ENCODE measurements at places on chromosomes 4 and X.

- no peak for DNase-seq
Measured at GRCh38 chr4:111991163-111991562, 154.1 kb upstream of the FAM241A start.

DNA sequence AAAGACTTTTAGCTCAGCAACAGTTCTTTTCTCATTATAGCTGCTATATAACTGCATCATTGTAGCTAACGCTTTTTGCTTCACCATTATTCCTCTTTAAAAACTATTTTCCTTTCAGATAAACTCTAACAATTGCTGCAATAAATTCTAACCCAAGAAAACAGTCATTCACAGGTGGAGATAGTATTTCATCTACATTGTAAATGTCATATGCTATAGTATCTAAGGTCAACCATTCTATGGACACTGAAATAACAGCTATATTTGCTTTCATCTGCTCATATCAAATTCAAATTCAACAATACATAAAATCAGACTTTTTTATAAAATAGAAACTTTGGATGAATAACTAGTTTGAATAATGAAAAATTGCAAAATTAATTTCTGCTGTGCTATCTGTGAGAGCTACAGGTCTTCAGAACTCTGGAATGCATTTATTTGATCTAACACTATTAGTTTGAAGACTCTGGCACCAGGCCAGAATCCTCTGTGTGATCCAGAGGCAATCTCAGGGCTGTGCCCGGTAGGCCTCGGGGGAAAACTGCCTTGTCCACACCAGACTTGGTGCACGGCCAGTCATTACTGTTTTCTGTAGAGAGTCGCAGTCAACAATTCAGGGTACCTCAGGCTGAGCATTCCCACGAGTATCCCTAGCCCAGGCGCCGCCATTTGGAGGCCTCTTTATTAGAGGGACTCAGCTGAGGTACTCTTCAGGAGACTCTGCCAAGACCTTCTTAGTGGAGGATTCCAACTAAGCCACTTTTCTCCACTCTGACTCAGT lies 332.4 kb downstream of the SLC7A11 start:
- DNase-seq = no peak

GRCh38 chr4:385934-386707 lies 48.5 kb downstream of the ZNF141 start:
- no peak for DNase-seq

DNA sequence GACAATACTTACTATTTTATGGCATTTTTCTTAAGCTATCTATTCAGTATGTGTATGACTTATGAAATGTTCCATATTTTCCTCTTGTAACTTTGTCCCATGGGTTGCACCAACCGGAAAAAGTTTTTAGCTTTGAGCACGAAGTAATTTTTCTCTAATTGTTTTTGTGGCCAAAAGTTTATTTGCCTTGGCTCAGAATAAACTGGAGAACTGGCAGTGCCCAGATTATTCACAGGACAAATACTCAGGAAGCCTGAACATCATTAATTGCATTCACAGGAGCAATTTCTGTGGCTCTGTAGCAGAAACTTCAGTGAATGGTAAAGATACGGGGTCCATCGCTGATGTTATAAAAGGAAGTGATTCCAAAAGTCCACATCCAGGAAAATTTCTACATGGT lies 184.5 kb downstream of the ARHGAP10 start:
- DNase-seq = no peak

DNA sequence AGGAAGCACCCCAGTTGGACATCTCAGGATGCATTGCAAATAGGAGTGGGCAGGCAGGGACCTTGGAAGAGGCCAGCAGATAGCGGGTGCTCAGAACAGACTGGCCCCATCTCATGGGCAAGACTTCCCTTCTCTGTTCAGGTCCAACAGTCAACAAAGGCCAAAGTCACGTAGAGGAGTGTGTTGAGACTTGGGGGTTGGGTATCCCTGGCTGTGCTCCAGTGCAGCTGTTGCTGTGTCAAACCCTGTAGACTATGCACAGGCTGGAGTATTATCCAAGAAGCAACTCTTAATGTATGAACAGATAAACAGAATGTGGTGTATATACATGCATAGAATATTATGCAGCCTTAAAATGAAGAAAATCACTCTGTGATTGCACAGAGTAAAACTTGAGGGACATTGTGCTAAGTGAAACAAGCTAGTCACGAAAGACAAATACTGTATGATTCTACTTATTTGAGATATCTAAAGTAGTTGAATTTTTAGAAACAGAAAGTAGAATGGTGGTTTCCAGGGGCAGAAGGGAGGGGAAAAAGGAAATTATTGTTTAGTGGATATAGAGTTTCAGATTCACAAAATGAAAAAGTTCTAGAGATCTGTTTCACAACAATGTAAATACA lies 192.1 kb upstream of the LCORL start:
- DNase-seq = no peak

DNA sequence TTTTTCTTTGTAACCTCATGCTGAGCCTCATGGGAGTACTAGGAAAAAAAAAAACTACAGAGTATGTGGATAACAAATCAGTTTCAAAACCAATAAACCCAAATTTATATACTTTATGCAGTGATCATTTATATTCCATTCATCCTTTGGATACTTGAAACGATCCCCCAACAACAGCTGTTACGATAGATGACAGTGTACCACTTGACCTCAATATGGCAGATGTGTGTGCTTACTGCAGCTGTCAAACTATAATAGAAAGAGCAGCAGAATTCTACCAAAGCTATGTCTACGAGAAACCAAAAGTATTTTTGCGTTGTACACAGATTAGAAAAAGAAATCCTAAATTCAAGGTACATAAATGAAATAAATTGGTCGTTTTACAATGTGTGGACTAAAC lies 337.8 kb downstream of the PDGFC start:
- no peak for DNase-seq
